ENCODE measurements at places on chromosomes 5 and 9.

- DNase-seq: no peak
Measured at GRCh38 chr5:169719360-169720314, 82.6 kb downstream of the DOCK2 start.

DNA sequence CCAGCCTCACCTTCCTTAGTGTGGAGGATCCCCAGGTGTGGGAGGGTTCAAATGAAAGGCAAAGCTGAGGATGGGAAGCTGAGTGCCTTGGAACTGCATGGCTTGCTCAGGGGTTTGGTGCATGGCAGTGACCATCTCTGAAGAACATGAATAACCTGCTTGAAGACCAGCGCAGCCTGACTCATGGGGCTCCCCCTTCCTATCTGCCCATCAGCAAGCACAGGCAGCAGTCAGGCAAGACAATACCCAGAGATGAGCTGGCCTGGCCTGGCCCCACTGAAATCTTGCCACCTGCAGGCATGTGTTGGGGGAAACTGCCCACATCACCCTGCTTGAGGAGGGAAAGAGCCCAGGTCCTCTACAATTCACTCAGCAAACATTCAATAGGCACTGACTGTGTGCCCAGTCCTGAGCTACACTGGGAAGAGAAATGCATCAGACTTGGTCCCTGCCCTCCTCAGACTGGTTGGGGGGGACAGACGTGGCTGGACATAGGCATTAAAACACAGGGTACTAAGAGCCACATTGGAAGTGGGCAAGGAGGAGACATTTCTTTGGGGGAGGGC lies 105.0 kb upstream of the ALDH1B1 start:
- no peak for DNase-seq

DNA sequence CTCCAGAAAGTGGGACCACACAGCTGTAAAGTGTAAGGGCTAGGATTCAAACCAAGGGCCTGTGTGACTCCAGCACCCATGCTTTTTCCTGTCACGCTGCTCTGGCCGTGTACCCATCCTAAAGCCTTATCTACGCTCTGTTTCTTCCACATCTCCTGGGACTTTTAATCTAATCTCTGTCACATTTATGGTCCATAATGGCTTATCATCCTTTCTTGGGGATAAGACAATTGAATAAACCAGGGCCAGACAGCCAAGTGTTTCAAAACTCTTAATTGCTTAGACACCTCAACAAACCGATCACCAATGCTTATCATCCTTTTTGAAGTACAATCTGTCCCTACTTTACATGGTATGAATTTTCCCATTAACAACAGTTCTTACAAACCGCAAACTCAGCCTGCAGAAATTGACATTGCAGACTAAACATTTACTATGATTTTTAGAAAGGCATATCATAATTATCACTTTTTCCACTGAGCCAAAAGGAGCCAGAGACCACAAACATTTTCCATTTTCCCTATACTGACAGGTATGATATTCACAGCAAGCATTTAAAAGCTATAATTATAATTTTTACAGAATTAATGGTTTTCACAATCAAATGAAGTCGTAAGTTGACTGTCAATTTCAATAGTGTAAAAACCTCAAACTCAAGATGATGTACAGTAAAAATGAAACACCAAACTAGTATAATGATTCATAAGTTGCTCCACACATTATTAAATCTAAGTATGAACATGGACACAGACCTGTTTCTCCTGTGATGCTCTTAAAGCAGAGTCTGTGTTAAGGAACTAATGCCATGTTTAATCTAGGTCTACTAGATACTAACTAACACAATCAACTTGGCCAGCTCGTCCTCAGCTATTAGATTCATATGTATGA lies 99.5 kb downstream of the FBXW11 start:
- no peak for DNase-seq

GRCh38 chr5:154058055-154059038 lies 19.6 kb downstream of the MFAP3 start:
- DNase-seq: no peak

Measured in stimulated activated CD8-positive, alpha-beta memory T cell treated with anti-CD3 and anti-CD28 coated beads, Interleukin-2, amount 100 ng/mL, for 1 hour (primary cell).